Mammary epithelial cell (primary cell): ENCODE measurements at places on chromosomes 6 and 20. TPM values are rescaled to one million over a fixed set of nuclear protein-coding genes. Genes with fewer than 3 reads are reported as not detected.

FAM83B gene
- 101 TPM for total RNA-seq

DNA sequence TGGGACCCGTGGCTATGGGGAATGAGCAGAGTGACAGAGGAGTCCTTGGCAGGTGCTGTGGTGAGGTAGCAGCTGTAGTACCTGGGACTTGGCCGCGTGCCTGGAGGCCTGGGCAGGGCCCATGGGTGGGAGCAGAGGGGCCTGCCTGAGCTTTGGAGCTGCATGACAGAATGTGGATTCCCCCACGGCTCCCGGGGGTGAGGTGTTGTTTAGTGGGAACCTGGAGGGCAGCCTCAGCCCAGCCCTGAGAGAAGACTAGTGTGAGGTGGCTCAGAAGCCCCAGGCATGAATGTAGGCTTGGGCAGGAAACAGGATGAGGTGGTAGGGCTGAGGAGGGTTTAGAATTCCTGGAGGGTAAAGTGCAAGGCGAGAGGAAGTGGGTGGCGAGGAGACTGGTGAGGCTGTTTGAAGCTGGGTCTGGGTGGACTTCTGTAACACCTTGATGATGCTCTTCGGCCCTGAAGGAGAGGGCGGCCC is 86.5 kb upstream of the SCP2D1 start:
- peak; percentile 46 for DNase-seq

GRCh38 chr6:167580619-167580911 is 246.1 kb upstream of the AFDN start:
- DNase-seq = no peak

DNA sequence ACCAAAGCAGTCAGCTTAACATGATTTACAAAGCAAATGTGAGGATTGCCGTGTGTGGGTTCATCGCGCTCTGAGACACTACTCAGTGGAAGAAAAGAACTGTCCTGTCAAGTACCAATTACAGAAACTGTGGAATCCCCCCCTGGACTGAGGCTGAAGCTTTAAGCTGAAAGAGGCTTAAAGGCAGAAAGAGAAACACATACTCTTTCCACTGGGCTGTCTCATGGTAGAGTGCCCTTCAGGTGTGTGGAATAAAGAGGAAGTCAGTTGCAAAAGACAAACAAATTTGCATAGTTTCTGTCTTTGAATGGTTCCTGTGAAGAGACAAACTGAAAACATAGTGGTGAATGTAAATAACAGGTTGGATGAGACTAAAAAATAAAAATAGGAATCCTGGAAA is 560.4 kb upstream of the SYNCRIP start:
- DNase-seq = no peak

DNA sequence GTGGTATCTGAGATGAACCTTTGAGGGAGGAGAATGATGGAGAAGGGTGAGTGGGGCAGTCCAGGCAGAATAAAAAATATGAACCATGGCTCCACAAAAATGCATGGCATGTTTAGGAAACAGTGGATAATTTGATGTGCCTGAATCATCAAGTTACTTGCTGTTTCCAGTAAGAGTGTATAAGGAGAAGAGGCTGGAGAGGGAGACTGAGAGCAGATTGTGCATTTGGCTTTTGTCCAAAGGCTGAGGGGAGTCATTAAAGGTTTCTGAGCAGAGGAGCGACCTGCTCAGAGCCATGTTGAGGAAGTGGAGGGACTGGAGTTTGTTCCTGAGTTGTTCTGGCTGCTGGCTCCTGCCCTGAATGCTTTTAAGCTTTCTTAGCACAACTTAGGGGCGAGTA is 6.1 kb downstream of the MMP24 start:
- no peak for DNase-seq

DNA sequence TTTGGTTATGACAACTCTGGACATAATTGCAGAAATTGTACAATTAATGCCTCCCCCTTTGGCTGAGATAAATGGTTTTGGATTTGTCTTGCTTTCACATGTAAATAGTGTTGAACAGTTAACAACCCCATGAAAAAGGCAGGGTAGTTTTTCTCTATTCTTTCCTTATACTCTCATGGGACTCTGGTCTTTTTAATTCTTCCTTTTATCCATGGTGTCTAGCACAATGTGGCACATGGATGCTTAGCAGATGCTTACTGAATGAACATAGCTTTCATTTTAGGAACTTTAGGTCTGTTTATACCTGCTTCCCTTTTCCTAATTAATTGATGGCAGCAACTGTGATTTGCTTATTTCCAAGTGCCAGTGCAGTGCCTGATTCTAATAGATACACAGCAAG is 75.6 kb downstream of the NCOA3 start:
- DNase-seq = no peak
